ENCODE measurements at places on chromosomes 1 and 21.

GRCh38 chr21:34589511-34590282 lies 25.2 kb downstream of the RCAN1 start:
- no peak for DNase-seq

- DNase-seq, result no peak
Measured at GRCh38 chr1:164969253-164969652, 387.3 kb downstream of the LMX1A start.

DNA sequence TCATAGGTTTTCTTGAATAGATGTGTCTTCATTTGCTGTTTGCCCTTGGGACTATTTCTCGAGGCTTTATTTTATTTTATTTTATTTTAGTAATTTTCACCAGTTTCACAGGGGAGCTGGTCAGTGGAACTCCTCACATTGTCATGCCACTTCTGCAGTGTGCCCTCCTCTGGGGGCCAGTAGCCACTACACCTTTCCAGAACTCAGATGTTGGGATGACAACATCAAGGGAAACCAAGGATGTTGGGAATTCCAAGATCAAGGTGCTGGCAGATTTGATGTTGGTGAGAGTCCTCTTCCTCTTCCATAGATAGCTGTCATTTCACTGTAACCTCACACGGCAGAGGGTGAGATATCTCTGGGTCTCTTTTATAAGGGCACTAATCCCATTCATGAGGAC lies 35.5 kb downstream of the SLC26A9 start:
- DNase-seq, result no peak

DNA sequence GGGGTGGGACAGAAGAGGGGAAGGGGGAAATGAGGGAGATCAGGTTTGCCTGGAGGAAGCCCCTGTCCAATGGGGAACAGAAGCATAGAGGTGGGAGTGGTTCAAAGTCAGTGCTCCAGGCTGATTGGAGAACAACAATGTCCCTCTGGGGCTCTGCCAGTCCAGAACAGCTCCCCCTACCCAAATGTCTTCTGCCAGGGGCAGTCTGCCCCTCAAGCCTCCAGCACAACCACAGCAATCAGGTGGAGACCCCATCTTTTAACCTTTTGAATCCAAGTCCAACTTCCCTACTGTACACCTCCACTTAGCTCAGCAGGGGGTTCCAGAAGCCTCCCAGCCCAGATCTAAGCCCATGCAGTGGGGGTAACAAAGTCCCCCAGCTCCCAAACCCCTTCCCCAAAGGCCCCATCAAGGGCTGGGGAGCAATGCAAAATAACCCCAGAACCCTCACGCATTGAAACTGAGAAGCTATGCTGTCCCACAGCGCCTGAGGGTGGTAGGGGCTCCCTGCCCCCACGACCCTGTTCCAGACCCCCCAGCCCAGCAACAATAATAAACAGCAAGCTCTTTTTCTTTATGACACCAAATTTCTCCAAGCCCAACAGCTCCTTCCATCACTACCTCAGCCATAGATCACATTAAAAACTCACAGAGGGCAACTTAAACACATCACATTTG lies 3.3 kb downstream of the AHDC1 start:
- DNase-seq, result no peak

- DNase-seq, result no peak
Measured at GRCh38 chr1:202860744-202861419, 28.1 kb downstream of the RABIF start.

GRCh38 chr1:8712413-8713231 lies 104.8 kb downstream of the RERE start:
- no peak for DNase-seq

DNA sequence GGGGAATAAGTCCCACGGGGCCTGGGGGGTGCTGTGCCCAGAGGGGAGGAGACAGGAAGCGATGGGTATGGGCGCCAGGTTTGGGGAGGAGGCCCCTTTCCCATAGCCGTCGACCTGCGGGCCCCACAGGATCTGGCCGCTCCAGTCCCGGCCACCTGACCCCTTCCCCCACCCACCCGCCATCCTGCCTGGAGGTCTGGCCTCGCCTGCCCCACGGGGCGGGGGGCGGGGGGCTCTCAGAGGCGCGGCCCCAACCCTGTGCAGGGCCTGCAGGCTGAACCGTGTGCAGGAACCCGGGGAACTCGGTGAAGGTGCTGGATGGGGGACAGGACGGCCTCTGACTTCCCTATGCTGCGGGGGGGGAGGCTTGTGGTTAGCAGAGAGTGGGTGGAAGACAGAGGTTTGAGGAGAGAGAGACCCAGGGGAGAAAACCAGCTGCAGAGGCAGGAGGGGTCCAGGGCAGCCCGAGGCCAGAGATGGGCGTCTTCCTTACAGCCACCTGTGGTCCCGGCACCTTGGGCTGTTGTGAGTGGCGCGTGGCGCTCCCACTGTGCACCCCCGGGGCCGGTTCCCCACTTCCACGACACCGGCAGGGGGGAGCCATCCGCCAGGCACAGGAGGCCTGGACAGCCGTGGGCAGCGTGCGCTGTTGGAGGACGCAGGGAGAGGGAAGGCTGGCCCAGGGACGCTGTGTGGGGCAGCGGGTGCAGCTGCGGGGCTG lies 2.5 kb upstream of the TNFRSF18 start:
- no peak for DNase-seq

DNA sequence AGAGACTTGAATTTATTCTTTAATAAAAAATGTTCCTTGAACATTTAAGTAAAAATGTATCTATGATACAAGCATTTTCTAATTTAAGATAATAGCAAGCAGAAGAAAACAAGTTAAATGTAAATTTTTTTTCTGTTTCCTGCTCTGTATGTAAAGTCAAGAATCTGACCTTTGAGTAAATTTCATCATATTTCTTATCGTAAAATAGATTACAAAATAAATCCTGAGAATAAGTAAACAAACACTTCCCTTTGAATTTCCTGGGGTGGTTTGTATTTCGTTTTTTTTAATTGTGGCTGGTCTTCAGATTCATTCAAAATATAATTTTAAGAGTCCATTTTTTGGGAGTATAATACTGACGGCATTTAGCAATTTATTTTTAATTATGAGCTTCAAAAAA lies 77.6 kb downstream of the POU2F1 start:
- no peak for DNase-seq

All from cortex of kidney (tissue), 1 donor.